Fibroblast of skin of left biceps (primary cell): ENCODE measurements at places on chromosomes 12 and 14.

GRCh38 chr12:53054112-53054878 is 4.4 kb downstream of the TNS2 start:
- DNase-seq: peak; percentile 66

DNA sequence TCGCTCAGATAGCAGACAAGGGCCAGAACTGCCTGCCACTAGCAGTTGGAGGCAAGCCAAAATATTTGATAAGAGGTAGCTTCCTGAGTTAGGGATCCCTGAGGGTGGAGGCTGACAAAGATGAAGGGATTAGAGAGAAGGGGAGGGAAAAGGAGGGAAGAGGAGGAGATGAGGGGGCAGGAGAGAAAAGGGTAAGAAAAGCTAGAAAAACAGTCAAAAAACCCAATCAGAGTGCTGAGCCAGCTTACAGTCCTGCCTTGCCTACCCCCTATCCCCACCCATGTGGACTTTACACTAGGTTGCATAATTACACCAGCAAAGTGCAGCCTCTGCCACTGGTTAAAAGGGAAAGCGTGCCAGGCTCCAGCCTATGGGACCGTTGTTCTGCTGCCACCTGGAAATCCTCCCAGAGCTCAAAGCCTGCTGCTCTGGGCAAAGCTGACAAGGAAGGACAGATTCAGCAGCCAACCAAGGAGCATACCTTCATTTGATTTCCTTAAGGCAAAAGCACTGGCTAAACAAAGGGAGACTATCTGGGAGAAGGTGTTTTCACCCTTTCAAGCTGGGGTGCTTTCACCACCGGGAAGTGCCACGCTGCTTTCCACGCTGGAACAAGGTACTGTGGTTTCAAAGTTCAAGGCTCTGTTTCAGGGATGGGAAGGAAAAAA is 3.8 kb upstream of the NUMB start:
- DNase-seq: no peak

- DNase-seq: no peak
These were observed 8.8 kb upstream of the FOXG1 start for GRCh38 chr14:28757786-28758185.

- DNase-seq: no peak
These were observed 189.5 kb downstream of the PHLDA1 start for GRCh38 chr12:75842090-75842489.

GRCh38 chr14:92934196-92935085 is 11.5 kb downstream of the CHGA start:
- DNase-seq: no peak

DNA sequence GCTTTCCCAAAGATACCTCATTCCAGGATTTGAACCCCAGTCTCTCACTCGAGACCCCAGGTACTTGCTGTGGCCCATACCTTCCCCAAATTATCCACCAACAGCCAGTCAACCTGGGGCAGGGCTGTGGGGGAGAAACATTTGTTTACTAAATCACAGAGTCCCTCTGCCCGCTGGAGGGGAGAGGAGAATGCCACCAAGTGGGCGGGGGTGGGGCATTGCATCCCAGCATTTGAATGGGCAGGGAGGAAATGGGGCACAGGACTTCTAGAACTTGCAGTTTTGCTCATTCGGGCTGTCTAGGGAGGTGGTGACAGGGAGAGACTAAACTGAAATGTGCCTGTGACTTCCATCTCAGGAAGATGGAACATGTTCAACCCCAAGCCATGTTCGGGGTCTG is 10.9 kb upstream of the SERPINA9 start:
- DNase-seq: no peak

GRCh38 chr14:22565391-22565945 is 23.6 kb downstream of the DAD1 start:
- no peak for DNase-seq

DNA sequence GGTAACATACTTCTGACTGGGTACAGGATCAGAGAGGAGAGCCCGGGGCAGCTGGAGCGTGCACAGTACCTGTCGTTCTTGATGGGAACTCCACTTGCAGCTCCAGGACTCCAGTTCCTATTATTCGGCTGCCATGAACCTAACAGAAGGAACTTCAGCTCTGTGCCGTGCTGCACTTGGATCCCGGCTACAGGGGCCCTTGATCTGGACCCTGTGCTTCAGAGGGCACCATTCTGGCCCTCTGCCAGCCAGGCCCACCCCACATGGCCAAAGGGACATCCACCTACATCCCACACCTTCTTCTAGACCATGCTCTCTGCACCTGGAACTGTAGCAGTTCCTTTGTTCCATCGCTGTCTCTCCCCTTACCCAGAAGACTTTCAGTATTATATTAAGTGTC is 58.2 kb downstream of the PAX9 start:
- no peak for DNase-seq

- no peak for DNase-seq
These were observed 85.8 kb downstream of the EXOC5 start for GRCh38 chr14:57182760-57183503.

GRCh38 chr14:93974833-93975232 is 1.5 kb downstream of the ASB2 start:
- no peak for DNase-seq

GRCh38 chr12:121222847-121223246 is 12.9 kb downstream of the P2RX4 start:
- no peak for DNase-seq

GRCh38 chr14:34678306-34678705 is 36.1 kb downstream of the CFL2 start:
- no peak for DNase-seq

GRCh38 chr14:64225151-64225757 is 68.9 kb downstream of the ESR2 start:
- no peak for DNase-seq

- DNase-seq: no peak
These were observed 90.3 kb downstream of the DDHD1 start for GRCh38 chr14:53062856-53063255.

- peak; percentile 70 for DNase-seq
These were observed 213.5 kb upstream of the KRR1 start for GRCh38 chr12:75724928-75725312.

DNA sequence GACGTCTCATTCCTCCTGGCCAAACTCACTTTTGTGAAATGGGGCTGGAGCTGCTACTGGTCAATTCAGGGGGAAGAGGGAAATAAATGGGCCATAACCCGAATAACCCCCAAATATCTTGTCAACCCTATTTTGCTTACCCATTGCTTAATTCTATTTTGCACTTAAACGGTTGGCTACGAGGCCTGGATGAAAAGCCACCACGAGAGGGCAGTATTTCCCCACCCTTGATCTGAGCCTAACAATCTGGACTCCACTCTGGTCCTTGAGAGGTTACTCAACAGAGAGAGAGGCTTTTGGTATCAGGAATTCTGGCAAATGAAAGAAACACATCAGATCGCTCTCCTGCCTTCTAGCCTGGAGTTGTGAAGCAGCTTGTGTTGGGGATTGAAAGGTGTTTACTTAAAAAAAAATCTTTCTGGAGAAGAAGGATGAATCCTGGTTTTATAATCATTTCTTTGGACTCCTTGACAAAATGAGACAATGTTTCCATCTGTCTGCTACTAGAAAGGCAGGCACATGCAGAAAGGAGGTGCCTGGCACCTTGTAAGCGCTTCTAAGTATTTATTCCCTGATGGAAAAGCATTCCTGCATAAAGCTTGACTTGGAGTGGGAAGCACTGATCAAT is 22.4 kb upstream of the FBXO21 start:
- peak; percentile 36 for DNase-seq

- no peak for DNase-seq
These were observed 3.1 kb upstream of the CREBL2 start for GRCh38 chr12:12608557-12608957.

GRCh38 chr14:71397371-71397770 is 490.1 kb downstream of the PCNX1 start:
- no peak for DNase-seq

- DNase-seq: no peak
These were observed 119.9 kb downstream of the DENND5B start for GRCh38 chr12:31471051-31471450.

DNA sequence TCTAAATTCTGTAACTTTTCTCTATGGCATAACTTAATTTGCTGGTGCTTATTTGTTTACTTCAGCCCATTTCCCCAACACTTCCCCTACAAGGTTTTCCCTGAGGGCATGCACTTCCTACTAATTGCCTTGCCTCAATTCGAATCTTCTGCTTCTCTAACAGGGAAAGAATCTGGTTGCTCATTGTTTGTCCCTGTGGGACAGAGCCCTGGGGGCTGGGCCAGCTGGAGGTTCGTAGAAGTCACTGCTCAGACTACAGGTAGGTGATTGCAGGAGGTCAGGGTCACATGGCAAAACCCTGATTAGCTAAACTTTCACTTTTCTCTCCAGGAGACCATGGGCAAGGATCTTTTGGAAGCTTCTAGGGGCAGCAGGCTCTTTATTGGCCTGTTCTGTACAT is 72.0 kb downstream of the ZFC3H1 start:
- DNase-seq: no peak

GRCh38 chr12:19045426-19045825 is 84.1 kb upstream of the PLEKHA5 start:
- DNase-seq: no peak

DNA sequence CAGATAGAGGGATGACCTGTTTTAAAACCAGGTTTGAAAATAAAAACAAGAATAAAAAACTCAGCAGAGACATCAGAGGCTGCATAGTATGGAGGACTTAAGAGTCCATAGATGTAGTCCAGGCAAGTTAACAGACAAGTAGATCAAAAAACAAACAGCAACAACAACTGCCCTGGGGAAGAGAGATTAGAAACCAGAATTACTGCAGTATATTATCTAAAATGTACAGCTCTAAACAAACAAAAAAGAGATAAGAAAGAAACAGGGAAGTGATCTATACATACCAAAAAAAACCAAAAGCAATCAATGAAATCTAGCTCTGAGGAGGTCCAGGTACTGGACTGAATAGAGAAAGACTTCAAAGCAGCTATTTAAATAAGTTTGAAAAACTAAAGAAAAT is 48.8 kb downstream of the ACSM4 start:
- DNase-seq: no peak

DNA sequence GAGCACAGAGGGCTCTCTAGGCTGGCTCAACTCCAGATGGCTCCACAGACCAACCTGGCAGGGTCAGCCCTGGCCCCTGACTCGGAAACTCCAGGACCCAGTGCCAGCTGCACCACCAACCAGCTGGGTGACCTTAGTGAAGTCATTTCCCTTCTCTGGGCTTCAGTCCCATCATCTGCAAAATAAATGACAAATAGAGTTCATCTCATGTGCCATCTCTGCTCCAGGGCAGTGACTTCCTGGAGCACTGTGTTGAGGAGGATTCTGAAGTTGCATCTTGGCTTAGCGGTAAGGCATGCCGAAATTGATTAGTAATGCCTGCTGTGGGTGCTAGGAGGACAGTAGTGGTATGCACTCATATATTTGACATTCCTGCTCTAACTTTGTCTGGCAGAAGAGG is 31.5 kb downstream of the DTX1 start:
- no peak for DNase-seq

GRCh38 chr14:33280646-33281045 is 342.0 kb downstream of the NPAS3 start:
- peak; percentile 1 for DNase-seq

DNA sequence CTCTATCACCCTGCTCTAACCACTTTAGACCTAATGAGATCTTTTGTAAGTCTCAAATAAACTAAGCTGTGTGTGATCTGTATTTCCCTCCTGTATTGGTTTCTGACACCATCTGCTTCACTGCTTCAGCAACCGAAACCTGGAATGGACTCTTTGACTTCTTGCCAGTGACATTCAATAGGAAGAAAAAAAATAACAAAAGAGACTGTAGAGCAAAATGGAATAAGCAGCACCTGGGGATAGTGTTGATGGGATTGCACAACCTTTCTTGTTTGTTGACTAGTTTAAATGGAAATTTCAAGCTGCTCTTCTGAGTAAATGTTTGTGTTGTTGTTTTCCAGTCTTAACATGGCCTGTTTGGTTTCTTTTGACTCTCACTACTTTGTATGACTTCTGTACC is 888.6 kb upstream of the SEL1L start:
- DNase-seq: no peak

- DNase-seq: no peak
These were observed 14.8 kb upstream of the RNASE10 start for GRCh38 chr14:20490563-20490962.

DNA sequence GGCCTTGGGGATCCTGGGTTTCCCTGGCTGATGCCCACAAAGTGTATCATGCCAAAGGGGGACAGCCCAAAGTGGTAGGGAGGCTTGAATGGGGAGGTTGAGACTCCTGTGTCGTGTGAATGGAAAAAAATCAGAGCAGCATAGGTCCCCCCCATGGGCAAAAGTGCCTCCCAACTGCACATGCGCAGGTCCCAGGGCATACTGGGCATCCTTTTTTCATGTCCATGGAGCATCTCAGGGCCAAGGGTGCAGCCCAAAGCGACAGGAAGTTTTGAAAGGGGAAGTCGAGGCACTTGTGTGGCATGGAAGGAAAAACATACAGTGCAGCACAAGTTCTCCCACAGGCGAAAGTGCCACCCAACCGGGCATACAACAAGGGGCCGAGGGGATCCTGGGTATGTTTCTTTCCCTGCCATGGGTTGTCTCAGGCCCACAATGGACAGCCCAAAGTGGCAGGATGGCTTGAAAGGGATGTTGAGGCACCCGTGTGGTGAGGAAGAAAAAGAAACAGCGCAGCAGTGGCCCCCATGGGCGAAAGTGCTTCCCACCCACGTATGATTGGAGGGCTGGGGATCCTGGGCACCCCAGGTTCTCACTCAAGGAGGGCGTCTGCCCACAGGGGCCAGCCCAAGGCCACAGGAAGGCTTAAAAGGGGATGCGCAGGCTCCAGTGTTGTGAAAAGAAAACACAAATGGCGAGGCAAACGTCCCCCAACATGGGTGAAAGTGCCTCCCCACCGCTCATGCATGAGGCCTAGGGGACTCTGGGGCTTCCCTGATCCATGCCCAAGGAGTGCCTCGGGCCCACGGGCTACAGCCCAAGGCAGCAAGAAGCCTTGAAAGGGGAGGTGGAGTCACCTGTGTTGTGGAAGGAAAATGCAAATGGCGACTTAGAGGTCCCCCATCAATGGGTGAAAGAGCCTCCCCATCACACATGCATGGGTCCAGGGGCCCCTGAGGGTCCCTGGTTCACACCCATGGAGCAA is 573.7 kb downstream of the ALG10 start:
- DNase-seq: no peak

- peak; percentile 40 for DNase-seq
These were observed 66.0 kb downstream of the TMTC3 start for GRCh38 chr12:88207921-88208620.

GRCh38 chr14:95774265-95775160 is 60.6 kb upstream of the TCL1A start:
- no peak for DNase-seq

- no peak for DNase-seq
These were observed 68.7 kb downstream of the EID3 start for GRCh38 chr12:104372061-104372720.

DNA sequence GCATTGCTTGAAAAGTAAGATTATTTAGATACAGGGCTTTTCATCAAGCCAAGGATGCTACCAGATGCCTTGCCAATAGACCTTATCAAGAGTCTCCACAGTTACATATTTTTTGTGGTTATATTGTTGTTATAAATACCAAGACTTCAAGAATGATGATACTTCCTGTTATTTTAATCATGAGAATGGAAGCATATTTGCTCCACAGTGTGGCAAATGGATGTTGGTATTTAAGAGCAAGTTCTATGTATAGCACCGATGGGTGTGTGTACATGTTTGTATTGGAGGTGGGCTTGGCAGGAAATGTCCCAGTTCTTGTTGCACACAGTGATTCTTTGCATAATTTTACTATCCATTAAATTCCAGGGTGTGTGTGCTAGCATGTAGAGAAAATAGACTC is 4.4 kb upstream of the NID2 start:
- DNase-seq: no peak
